ENCODE measurements at places on chromosomes 4 and X.

DNA sequence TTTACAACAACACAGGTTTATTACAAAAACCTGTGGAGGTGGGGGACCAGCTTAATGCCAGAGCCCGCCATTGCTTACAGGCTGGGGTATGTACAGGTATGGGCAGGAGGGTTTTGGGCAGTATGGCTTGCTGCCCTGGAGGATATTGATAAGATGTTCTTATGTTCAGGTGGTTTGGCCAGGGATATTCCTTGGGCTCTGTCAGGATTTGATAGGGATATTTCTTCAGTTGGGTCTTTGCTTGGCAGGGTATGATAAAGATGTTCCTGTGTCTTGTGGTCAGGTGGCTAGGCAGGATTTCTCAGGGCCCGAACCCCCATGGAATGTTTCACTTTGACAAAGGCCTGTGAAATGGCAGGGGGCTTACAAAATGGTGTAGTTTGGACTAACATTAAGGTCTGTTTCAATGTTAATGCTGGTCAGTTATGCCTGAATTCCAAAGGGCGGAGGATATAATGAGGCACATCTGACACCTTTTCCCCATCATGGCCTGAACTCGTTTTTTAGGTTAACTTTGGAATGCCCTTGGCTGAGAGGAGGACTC lies 3.1 kb downstream of the MGST2 start:
- DNase-seq = no peak

- DNase-seq = no peak
Measured at GRCh38 chr4:132238697-132239096, 910.4 kb upstream of the PCDH10 start.

GRCh38 chr4:110998320-110998719 lies 375.4 kb upstream of the PITX2 start:
- DNase-seq = no peak

DNA sequence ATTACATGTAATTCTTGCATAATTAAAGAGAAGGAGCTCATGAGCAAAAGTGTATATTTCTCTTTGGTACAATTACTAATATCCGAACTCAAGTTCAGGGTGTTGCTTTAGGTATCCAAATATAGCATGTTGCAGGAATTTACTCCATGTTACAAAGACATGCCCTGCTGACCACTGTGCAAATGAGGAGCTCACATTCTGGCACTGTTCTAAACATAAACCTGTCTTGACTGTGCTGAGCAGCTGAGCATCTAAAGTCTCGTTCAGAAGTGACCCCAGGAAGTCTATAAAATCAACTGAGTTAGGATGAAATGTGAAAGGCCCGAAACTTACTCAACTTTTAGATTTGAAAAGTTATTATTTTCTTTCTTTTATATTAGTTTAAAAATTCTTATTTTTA lies 124.3 kb downstream of the STIM2 start:
- no peak for DNase-seq

- DNase-seq = no peak
Measured at GRCh38 chrX:112341598-112341997, 259.0 kb upstream of the TRPC5 start.

DNA sequence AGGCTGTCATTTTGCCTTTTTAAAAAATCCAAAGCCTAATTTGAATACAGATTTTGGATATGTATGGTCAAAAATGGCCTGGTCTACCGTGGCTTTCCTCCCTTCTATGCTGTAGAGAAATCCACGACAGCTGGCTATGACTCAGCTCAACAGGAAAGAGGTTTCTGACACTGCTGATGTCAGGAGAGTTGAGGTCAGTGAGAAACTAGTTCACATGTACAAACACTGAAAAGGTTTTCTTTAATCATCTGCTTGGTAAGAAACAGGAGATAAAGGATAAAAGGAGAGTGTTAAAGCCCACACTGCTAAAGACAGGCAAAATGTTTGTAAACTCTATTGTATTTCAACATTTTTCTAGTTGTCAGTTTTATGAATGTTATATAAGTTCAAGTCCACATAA lies 113.9 kb downstream of the NYX start:
- DNase-seq = no peak

GRCh38 chrX:142295190-142295589 lies 90.1 kb upstream of the MAGEC2 start:
- DNase-seq = no peak

DNA sequence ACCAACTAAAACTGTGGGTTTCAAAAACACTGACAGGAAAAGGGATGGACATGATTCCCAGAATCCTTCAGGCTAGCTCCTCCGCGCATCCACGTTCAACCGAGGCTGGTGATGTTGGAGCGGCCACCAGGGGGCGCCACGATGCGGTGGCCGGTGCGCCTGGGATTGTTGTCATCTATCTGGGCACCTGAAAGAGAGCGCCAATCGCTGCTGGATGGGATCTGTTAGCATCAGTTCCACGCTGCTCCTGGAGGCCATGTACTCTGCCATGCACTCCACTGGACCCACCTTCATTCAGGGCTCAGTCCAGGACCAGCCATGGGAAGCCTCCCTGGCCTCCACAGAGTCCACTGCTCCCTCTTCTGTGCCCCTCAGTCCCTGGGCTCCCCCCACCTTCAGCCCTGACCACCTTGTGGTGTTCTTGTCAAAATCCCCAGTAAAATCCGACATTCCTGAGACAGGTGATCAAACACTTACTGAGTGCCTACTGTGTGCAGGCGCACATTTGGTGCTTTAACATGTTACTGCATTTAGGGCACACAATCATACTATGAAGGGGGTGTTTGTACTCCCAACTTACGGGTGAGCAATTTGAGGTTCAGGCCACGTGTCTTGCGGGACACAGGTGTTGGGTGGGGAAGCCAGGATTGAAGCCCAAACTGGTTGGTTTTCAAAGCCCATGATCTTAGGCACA lies 71.1 kb downstream of the CRMP1 start:
- no peak for DNase-seq

DNA sequence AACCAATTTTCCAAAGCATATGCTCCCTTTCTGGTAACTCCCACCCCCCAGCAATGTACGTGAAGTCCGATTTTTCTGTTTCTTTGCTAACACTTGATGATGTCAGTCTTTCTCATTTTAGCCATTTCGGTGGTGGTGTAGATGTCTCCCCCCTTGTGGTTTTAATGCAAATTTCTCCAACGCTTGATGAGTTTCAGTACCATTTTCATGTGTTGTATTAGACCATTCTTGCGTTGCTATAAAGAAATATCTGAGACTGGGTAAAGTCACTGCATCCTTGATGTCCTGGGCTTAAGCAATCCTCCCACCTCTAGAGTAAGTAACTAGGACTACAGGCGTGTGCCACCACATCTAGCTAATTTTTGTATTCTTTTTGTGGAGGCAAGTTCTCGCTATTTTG lies 148.4 kb upstream of the VCX3A start:
- DNase-seq = no peak

DNA sequence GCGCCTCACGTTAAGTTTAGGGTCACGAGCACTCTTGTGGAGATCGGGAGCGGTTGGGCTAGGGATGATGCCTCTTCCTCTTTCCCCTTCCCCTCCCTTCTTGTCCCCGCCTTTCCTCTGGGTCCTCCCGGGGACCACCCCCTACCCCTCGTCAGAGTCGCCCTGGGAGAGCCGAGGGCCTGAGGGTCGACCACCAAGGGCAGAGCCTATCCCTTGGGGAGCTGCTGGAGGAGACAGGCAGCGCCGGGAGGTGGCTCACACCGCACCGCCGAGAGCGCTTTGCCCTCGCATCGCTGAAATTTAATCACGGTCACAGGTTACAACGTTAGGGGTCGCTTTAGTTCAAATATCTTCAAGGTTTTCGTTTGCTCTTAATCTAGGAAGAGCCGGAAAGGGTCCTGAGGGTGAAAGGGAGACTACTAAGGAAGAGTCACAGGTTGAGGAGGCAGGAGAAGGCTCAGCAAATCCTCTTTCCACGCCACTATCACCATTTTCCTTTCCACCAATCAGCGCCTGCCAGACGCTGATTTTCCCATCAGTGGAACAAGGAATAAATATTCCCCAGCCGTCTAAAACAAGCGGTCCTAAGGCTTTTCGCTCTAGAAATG lies 528 bp upstream of the SNCA start:
- no peak for DNase-seq

DNA sequence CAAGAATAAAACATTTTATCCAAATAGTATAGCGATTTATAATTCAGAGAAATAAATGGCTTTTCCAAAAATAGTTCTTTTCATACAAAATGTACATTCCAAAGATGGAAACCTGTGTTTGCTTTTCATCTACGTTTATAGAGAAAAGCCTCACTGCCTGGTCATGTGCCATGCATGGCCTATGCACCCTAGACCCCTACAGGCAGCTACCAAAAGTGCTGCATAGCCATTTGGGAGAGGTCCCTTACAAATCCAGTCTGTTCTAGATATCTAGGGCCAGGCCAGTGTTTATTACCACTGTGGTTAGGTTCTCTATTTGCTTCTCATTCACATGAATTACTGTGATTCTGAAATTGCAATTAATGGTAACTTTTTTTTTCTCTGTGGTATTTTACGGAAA lies 17.2 kb downstream of the HMGB2 start:
- DNase-seq = no peak

DNA sequence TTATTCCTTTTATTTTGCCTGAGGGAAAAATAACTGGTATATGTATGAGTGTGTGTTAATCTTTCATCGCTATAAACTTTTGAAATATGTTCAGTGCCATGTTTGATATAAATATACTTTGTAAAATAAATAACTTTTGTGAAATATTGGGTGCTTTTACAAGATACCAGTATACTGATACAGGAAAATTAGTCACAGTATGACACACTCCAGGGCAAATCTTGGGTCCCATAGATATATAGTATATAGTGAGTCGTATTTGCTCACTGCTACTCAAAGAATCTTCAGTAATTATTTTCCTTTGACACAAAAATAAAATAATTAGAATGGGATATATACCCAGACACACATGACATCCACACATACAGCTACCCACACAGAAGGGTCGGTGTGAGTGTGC lies 472.3 kb downstream of the GRID2 start:
- no peak for DNase-seq

DNA sequence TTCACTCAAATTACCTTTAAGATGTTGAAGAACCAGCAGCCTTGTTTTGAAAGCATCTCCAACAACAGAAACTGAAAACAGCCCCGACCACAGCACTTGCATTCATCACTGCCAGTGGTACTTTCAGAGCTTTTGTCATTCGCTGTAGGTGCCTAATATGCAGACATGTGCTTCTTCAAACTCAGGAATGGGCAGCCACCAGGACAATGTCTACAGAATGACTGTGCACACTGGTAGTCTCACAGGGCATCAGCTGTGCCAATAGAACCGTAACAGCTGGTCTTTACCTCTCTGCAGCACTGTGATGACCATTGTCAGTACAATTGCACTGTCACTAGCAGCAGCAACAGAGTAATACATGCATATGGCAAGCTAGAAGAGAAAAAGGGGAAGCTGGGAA lies 1149.7 kb downstream of the STPG2 start:
- DNase-seq = no peak

DNA sequence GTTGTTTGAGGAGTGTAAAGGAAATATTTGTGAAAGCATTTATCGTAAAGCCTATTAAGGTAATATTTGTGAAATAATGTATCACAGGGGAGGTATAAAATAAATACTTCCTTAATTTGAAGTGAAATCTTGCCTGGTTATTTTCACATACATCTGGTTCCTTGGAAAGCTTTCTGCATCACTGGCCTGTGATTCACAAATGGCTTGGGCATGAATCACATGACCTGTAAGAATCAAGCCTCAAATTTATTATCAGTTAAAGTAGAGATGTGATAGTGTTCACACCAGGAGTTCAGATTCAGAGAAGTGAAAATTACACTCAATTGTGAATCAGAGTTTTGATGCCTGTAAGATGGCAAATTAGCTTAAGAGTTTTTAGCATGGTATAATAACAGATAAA lies 1911.4 kb downstream of the STIM2 start:
- DNase-seq = no peak

GRCh38 chrX:47796433-47796906 lies 40.2 kb upstream of the ZNF81 start:
- DNase-seq = no peak

- no peak for DNase-seq
Measured at GRCh38 chrX:106481341-106481740, 130.4 kb upstream of the RADX start.

DNA sequence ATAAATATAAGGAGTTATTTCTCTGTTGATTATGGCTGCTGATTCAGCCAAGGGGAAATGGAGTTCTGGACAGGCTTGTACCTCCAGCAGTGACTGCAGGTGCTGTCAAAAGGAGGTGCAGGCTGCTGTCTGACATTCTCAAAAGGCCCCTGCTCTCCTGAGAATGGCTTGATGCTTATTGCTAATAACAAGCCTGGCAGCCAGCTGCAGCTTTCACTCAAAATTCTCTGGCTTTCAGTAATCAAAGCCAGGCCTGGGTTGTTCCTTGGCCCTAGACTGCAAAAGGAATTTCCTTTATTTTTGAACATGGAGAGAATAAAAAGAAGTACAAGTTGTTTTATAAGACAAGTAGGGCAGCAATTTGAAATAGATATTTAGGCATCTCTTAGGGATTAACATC lies 575.9 kb downstream of the MID1IP1 start:
- no peak for DNase-seq

DNA sequence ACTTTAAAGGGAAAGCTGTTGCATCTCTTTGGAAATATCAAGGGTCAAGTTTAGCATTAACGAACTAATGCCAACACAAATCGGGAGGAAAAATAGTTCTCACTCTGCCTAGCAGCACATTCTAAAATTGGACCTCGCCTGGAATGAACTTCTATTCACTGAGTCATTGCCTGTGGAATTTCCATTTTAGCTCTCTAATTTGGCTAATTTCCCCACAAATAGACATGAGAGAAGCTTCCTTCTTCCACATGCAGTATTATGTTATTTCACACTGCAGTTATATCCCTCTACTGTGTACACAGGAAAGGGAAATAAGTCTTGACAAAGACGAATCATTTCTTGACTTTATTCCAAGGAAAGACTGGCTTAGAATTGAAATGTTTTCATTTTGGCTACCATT lies 9.3 kb downstream of the ZXDA start:
- DNase-seq = no peak

GRCh38 chrX:77597090-77597489 lies 149.9 kb downstream of the FGF16 start:
- no peak for DNase-seq

GRCh38 chr4:39047681-39048080 lies 14.4 kb upstream of the KLHL5 start:
- DNase-seq = no peak

DNA sequence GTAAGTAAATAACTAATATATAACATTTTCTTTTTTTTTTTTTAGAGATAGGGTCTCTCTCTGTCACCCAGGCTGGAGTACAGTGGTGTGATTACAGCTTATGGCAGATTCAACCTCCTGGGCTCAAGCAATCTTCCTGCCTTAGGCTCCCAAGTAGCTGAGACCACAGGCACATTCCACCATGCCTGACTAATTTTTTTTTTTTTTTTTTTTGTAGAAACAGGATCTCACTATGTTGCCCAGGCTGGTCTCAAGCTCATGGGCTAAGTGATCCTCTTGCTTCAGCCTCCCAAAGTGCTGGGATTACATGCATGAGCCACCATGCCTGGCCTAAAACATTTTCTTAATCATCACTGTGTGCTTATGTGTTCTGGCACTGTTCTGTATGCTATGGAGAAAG lies 32.8 kb downstream of the MGARP start:
- DNase-seq = no peak

- no peak for DNase-seq
Measured at GRCh38 chr4:178414042-178414441, 971.8 kb upstream of the AGA start.

Data from stimulated activated CD8-positive, alpha-beta memory T cell treated with anti-CD3 and anti-CD28 coated beads, Interleukin-7, amount 100 ng/mL, for 1 hour (primary cell).